Suppressor macrophage treated with lipopolysaccharide for 1 hour (primary cell): ENCODE measurements at places on chromosomes 6 and 20.

- no peak for DNase-seq
Measured at GRCh38 chr6:107418118-107418517, 41.2 kb downstream of the PDSS2 start.

GRCh38 chr6:41306187-41306854 lies 19.8 kb upstream of the TREM1 start:
- peak; percentile 45 for DNase-seq

GRCh38 chr6:168221497-168222079 lies 98.0 kb downstream of the DACT2 start:
- DNase-seq, result no peak

- no peak for DNase-seq
Measured at GRCh38 chr20:54742193-54742592, 266.8 kb downstream of the DOK5 start.

DNA sequence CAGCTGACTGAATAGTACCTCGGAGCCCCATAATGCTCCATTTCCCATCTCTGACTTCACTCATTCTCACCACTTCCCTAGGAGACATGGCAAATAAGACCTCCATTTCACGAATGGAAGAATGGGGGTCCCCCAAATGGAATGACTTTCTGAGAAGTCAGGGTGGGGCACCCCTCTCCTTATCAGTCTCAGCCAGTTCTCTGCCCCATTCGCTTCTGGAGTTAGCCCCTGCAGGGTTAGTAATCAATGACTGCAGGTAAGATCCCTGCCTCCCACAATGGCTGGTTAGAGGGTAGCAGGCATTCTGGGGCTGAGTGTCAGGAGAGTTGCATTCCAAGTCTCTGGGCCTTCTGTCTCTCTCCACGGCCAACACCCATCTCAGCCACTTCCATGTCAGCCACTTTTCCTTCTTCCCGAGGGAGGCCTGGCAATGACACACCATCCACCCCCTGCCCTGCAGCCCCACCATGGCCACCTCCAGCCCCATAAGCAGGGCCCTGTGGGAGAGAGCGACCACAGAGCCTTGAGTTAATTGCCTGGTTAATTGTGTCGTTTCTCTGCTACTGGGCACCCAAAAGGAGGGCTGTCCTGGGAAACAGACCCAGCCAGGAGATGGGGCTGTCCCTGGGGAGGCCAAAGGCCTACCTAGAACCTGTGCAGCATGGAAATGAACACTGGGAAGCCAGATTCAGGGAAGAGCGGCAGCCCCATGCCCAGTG lies 13.4 kb downstream of the CCDC167 start:
- no peak for DNase-seq

- DNase-seq, result peak; percentile 72
Measured at GRCh38 chr6:33694401-33694931, 17.0 kb downstream of the UQCC2 start.

DNA sequence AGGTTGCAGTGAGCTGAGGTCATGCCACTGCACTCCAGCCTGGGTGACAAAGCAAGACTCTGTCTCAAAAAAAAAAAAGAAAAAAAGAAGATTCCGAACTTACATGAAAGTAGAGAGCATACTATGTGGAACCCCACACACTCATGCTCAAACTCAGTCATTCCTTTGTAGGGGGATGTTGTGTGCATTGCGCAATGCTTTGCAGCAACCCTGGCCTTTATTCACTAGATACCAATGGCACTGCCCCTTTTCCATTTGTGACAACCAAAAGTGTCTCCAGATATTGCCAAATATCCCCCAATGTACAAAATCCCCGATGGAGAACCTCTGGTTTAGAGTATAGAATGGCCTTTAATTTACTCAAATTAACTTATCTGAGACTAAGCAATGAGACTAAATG lies 158.6 kb downstream of the GJA1 start:
- no peak for DNase-seq

- no peak for DNase-seq
Measured at GRCh38 chr6:150251566-150252186, 108.8 kb downstream of the PPP1R14C start.

DNA sequence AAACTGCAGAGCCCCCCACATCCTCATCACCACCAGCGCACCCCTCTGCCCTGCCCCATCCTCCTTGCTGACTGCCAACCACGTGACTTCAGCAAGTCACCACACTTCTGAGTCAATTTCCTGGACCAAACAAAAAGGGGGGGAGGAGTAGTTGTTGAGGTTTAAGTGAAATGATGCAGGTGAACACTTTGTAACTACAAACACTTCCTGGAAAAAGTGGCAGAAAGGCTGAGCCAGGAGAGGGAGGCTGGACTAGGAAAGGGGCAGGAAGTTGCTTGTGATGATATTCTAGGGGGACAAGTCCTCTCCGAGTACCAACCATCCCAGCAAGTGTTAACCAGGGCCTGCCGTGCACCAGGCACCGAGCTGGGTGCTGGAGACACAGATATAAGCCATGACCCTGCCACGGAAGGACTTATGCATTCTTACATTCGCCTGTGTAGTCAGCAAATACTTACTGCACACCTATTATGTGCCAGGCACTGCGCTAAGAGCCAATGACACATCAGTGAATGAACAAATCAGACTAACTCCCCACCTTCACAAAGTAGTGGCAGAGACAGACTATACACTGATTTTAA lies 67.3 kb downstream of the PREX1 start:
- peak; percentile 49 for DNase-seq

DNA sequence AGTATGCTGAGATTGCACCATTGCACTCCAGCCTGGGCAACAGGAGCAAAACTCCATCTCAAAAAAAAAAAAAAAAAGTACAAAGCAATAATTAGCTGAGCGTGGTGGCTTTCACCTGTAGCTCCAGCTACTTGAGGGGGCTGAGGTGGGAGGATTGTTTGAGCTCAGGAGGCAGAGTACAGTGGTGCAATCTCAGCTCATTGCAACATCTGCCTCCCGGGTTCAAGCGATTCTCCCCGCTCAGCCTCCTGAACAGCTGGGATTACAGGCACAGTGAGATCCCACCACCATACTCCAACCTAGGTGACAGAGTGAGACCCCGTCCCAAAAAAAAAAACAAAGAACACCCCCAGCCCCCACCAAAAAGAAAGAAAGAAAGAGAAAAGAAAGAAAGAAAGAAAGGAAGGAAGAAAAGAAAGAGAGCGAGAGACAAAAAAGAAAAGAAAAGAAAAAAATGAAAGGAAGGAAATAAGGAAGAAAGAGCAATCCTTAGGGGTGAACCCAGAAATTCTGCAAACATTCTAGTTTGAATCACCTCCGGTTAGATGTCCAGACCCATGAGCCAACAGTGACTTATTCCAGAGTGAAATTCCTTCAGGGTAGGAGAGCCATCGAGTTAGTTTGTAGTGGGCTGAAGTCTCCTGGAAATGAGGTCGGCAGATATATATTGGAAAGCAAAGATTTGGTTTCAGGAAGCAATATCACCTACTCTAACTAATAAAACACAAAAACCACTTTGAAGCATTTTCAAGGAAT lies 3.2 kb upstream of the RIPOR3 start:
- no peak for DNase-seq
